GM12892 (cell line): ENCODE measurements at places on chromosomes 13 and 19.

DNA sequence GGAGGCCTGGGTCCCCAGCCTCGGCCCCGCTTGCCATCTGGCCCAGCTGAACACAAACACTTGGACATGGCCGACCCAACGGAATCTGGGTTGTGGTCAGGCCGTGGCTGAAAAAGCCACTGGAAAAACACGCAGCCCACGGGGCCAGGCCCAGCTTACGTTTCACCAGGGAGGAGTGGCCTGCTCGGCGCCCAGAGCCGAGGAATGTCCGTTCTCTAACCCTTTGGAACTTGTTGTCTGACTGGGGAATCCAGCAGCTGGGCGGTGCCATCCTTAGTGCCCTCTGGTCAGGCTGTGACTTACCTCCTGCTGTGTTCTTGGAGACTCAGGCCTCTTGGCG, 13.8 kb downstream of the CILP2 start:
- DNase-seq, result no peak

DNA sequence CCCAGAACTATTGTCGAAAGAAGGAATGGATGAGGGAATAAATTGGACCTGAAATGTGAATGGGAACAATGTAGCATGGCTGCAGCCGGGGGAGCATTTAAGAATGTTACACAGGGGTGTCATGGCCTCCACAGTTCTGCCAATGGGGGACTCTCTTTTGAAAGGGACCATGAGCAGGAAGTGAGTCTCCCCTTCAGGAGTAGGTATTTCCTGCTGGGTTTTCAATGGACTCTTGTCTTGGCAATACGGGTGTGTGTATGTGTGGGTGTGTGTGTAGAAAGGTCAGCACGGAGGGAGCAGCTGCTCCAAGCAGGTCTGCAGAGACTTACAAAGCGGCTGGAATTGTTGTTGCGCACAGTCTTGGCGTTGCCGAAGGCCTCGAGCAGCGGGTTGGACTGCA, 24.4 kb downstream of the MYO1F start:
- DNase-seq, result no peak

GRCh38 chr19:48625891-48626327, 6.6 kb downstream of the SPHK2 start:
- DNase-seq, result no peak

DNA sequence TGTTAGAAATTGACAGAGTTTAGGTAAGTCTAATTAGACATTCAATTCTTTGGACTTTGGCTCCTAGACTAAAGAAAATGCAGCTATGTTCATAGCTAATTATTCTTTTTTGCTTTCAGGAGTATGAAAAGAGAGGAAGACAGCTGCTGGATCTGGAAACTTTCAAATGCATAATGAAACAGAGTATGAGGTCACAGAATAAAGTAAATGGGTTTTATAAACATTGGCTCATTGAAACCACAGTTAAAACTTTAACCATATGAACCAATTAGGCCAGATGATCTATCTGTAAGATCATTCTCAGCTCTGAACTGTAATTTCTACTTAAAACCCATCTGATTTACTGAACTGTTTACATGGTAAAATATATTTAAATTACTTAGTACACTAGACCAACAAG, 82.7 kb downstream of the TEX26 start:
- no peak for DNase-seq

DNA sequence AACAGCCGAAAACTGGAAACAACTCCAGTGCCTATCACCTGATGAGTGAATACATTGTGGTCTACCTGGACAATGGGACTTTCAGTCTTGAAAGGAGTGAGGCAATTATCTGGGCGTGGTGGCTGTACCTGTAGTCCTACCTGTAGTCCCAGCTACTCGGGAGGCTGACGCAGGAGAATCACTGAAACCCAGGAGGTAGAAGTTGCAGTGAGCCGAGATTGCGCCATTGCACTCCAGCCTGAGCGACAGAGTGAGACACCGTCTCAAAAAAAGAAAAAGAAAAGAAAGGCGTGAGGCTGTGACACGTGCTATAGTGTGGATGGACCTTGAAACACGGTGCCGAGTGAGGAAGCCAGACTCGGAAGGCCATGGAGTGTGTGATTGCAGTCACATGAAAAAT, 4.1 kb upstream of the NTN5 start:
- DNase-seq, result no peak
